LoVo (cell line): ENCODE measurements at places on chromosomes 12 and 14.

GRCh38 chr12:22163594-22163993, 117.6 kb downstream of the CMAS start:
- DNase-seq: no peak

- peak; percentile 76 for DNase-seq
Measured at GRCh38 chr14:23056145-23056955, 970 bp downstream of the CDH24 start.

GRCh38 chr14:61860294-61860918, 98.2 kb downstream of the SNAPC1 start:
- peak; percentile 36 for DNase-seq

DNA sequence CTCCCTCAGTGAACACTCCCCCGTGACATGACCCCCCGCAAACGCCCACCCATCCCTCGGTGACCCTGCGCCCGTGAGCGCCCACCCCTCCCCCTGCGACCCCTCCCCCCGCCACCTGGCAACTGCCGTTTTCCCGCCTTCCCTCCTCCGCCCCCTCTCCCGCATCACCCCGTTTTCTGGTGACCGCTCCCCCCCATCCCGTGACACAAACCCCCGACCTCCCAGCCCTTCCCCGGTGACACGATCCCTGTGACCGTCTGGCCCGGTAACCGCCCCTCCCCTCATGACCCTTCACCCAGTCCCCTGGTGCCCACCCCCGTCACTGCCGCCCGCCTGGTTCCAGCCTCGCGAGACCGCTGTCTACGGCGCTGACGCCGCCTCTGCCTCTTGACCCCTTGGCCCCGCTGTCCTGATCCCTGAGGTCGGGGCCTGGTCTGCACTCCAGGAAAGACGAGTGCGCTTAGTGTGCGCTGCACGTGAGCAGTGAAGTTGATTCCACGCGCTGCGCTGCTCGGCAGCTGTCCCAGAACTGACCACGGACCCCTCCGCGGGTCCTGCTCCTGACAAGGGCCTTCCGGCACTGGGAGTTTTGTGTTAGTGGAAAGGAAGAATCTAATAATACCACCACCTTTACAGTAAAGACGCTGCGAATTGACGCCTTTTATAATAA, 59.4 kb downstream of the DDX51 start:
- no peak for DNase-seq

DNA sequence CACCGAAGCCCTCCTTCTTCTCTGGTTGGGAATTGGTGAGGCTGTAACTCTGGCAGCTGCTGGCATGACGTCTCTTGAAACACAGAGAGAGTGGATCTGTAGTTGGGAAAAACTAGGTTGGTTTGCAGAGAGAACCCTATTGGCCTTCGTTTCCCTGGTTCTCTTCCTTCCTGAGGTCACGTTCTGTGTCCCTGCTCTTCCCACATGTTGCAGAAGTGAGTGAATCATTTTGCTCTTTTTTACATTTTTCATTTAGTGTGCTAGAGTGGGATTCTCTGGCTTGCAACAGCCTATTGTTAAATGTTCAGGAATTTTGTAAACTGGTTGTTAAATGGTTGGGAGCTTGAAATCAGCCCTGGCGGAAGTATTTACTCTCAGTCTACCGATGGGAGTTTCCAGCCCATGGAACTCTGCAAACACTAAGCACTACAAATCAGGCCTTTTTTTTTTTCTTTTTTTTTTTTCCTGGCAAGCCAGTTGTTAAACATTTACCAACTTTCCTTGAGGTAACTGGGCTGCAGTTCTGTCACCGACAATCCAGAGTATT, 26.8 kb upstream of the CKAP4 start:
- DNase-seq: no peak

- DNase-seq: no peak
Measured at GRCh38 chr12:79140711-79141110, 276.1 kb downstream of the SYT1 start.

GRCh38 chr14:79293482-79294177, 917.7 kb downstream of the DIO2 start:
- no peak for DNase-seq

DNA sequence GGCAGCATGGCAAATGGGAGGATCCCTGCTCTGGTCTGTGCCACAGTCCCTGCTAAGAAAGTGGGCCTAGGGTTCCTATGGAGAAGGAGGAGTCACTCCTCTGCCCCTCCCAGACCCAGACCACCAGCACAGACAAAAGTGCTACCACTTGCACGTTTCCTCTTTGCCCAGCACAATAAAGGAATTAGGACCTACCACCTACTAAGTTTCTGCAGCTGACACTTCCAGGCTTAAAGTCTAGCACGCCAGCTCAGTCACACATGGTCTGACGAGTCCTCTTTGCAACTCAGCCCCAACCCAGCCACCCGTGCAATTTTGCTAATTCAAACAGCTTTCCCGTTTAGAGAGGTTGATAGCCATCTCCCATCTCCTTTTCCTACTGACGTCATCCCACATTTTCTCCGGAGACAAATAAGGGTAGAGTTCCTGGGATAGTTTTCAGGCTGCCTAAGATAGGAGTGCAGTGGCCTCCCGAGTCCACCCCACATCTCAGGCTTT, 66.2 kb upstream of the PTGR2 start:
- peak; percentile 20 for DNase-seq

DNA sequence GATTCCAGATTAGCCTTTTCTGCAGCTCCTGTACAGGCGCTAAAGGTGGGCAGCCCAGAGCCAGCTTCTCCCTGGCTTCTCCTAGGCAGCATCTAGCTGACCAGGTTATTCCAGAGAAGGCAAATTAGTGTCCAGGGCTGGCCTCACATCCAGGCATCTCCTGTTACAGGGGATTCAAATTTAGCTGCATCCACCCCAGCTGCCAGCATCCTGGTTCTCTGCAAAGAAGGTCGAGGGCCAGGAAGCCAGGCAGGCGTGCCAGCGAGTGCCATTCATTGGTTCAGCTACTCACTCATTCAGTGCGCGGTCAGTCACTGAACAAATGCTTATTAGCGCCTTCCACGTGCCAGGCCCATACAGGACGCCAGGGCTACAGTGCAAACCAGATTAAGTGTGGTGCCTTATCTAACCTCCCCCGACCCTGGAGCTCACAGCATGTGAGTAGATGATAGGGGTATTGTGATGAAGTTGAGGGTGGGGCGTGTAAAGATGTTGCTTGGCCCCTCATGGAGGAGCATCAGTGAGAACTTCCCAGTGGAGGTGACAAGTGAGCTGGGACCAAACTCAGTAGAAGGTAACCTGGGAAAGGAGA, 15.7 kb upstream of the FAM222A start:
- DNase-seq: no peak

- DNase-seq: no peak
Measured at GRCh38 chr12:16913832-16914490, 308.0 kb upstream of the LMO3 start.
